ENCODE measurements at places on chromosomes 7 and 10. TPM values are rescaled to one million over a fixed set of nuclear protein-coding genes. Genes with fewer than 3 reads are reported as not detected.

DNA sequence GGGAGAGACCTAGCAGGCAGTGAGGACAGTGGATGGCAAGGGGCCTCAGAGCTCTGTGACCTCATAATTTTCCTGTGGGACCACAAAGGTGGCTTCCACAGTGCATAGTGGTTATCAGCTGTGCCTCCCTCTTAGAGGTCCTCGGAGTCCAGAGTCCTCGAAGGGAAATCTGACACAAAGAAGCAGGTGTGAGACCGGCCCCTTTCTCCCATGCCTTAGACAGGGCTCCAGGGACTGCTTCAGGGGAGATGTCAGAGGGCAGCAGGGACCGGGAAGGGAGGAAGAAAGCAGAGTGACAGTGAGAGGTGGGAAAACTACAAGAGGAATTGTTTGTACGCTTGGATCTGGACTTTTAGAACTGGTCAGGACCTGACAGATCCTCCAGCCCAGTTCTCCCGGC, 66.3 kb downstream of the BAMBI start:
- DNase-seq, result no peak

DNA sequence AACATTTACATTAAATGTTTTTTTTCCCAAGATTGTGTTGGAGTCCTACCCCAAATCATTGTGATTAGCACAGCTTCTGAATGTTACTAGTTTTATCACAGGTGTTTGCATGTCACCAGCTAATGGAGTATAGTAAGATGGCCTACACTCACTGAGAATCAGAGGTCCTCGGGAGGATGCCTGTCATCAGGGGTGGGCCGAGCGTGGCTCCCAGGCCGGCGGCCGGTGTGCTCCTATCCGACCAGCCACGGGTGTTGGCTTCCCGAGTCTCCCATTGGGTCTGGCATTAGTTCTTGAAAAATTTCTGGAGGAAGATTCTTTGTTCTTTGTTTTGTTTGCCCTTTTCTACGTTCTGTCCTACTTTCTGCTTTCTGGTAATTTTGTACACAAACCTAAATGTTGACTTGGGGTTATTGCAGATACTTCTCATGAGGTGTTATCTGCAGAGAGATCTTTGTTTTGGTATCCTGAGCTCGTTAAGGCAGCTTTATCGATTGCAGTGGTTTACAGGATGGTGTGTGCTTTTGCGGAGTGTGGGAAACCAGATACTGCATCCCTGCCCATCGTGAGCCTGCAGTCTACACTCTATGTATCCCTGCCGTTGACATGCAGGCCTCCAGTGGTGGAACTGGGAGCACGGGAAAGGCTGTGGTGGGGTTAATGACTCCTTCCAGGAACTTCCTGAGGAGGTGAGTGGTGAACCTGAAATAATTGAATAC, 67.3 kb upstream of the DNAJB6 start:
- DNase-seq, result no peak

- no peak for DNase-seq
Observed at GRCh38 chr7:101707587-101707986, 78.5 kb upstream of the MYL10 start.

Gene SORCS3
- 0.19 TPM for total RNA-seq

Gene SFTPD
- 0.81 TPM for total RNA-seq

Gene RPEL1
- total RNA-seq, result not detected

Gene ASNS
- total RNA-seq, result 4.5 TPM

Gene CYP2C9
- not detected for total RNA-seq

Gene CLDN4
- 0.11 TPM for total RNA-seq

Measured in Right ventricle myocardium superior (tissue), 1 donor.